ENCODE measurements at places on chromosomes 16 and 17.
A peak's percentile ranks its signal among the peaks of the same experiment; 100 is the strongest.

DNA sequence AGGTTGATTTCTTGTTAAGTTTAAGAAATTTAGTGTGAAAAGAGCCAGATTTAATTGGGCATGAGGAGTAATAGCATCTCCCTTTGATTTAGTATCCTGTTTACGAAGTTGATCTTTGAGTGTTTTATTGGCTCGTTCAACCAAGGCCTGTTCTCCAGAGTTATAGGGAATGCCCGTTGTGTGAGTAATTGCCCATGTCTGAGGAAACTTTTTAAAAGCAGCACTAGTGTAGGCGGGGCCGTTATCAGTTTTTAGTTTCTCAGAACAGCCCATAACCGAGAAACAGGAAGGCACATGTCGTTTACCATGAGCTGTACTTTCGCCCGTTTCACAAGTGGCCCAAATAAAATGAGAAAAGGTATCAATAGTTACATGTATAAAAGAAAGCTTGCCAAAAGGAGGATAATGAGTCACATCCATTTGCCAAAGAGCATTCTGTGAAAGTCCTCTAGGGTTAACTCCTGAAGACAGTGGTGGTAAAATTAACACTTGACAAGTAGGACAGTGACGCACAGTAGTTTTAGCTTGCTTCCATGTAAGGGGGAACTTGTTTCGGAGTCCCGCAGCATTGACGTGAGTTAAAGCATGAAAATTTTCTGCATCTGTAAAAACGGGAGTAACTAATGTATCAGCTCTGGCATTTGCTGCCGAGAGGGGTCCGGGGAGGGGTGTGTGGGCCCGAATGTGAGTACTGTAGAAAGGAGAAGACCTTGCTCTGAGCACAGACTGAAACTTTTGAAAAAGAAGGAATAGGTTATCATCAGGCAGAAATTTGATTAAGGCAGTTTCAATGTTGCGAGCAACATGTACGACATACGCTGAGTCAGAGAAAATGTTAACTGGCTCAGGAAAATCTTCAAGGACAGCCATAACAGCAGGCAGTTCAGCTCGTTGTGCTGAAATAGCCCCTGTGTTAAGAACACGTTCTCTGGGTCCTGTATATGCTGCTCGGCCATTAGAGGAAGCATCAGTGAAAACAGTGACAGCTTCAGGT lies 18.5 kb upstream of the KCTD5 start:
- DNase-seq = no peak

- DNase-seq = no peak
Measured at GRCh38 chr16:30647274-30647571, 3.5 kb upstream of the PRR14 start.

GRCh38 chr17:69246726-69247375 lies 18.2 kb upstream of the ABCA10 start:
- no peak for DNase-seq

DNA sequence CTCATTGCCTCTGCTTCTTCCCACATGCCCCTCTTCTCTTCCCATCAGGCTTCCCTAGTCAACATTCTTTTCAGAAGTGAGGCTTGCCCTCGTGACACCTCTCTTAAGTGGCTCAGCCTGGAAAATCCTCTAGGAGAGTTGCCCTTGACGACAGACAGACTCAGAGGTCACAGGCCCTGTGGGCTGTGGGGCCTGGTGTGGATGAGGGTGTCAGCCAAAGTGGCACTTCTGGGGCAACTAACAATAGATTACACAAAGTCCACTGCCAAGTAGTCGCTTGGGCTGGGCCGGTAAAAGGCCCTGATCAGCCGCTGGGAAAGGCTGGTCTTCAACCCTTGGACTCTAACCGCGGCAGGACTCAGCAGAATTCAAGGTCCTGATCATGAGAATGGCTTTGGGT lies 33.7 kb upstream of the METTL16 start:
- DNase-seq = no peak

DNA sequence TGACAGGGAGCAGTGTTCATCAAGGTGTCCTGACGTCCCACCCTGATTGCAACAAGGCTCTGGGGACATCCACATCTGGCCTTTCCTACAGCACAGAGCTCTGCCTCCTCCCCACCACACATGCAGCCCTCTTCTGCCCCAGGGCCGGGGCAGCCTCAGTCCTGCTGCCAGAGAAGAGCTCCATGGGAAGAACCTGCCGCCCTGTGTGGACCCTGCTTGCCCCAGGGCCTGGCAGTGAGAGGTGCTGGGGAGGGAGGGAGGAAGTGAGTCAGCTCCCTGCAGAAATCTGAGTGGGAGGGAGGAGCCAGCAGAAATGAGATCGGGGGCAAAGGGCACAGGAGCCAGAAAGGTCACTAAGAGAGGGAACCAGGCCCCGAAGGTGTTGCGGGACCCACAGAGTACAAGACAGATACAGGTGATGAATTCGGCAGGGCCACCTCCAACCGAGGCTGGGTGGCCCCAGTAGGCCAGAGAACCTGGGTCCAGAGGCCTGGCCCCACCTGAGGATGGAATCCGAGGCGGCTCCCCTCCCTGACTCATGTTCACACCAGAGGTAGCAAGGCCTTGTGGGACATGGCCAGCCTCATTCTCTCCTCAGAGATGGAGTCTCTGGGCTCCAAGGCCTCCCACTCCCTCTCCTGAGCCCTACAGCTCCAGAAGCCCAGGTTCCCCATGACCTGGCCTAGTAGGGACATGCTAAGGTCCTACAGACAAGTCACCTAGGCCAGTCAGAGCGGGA lies 24.8 kb downstream of the MYO18A start:
- no peak for DNase-seq

DNA sequence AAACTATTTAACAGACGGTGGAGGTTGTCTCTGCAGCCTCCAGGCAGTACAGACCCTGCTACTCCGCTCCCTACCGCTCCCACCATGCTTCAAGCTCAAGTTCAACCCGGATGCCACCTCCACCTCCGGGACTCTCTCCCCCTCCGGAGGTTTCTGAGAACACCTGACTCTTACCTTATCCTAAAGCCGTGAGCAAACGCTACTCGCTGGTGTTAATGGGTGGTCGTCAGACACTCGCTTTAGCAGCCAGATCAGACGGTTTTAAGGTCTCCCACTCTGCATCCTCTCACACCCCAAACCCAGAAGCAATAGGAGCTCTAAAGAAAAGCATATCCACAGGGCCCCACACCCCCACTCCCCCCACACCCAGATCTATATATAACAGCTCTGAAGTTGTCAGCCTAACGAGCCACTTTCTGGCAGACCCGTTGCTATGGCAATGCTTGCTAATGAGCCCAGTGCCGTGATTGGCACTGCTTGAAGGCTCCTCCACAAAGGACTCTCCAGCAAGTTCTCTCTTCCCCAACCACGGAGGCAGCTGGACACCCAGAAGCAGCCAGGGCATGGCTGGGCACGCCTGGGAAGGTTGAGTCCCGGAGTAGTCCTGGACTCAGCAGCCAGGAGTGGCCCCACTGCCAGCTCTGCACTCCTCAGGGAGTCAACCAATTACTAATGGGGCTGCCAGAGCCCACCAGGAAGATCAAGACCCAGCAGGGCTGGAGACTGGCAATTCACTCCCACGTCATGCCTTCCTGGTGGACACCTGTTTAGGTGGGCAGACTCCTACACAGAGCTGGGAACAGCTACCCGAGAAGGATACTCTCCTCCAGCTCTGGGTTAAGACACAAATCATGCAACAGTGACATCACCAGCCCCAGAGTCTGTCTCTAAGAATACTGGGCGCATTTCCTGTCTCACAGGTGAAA lies 121.2 kb upstream of the RCVRN start:
- DNase-seq = peak; percentile 58

DNA sequence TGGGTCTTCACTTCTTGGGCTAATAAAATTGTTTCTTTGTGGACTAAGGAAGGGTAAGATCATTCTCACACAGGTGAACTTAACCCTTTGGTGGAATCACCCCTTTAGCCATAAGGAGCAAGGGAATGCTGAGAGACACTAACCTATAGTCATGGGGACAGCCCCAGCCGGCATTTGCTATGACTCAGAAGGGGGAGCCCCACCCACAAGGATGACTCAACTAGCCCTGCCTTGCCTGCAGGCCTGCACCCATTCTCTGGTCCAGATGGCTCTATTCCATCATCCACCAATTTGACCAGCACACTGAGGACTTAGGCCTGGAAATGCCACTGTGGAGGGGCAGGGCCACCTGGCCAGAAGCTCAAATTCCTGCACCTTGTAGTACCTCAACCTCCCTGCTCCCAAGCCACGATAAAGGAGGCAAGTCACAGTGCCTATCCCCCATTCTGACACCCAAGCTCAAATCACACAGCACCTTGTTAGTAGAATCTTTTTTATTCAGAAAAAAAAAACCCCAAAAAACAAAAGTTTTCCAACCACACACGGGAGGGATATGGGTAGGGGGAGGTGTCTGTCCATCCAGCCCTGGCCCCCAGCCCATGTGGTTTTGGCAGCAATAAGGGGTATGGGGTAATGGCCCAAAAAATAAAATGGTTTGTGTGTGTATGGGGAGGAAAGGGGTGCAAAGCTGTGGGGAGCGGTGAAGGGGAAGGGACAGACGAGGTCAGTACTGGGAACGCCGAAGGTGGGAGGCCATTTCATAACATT lies 3.0 kb downstream of the PFN1 start:
- DNase-seq = peak; percentile 47

- DNase-seq = no peak
Measured at GRCh38 chr16:24139282-24139681, 116.9 kb upstream of the CACNG3 start.

DNA sequence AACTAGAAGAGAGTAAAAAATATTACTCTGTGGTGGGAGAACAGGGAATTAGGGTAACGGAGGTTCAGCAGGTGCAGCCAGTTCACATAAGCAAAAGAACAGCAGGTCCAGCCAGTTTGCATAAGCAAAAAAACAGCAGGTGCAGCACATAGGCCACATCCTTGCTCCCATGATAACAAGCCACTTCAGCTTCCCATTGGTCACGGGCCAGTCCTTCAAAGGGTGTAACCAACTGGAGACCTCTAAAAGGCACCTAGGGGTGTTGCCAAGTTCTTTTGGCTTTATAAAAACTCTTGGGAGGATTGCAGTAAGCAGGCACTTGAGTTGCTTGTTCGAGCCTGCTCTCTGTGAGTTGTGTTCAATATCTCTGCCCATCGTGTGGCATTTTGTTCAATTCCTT lies 488.1 kb downstream of the XYLT1 start:
- DNase-seq = no peak

GRCh38 chr17:28528327-28529012 lies 22.3 kb downstream of the FOXN1 start:
- no peak for DNase-seq

GRCh38 chr16:24988593-24989338 lies 26.4 kb downstream of the ARHGAP17 start:
- DNase-seq = no peak

DNA sequence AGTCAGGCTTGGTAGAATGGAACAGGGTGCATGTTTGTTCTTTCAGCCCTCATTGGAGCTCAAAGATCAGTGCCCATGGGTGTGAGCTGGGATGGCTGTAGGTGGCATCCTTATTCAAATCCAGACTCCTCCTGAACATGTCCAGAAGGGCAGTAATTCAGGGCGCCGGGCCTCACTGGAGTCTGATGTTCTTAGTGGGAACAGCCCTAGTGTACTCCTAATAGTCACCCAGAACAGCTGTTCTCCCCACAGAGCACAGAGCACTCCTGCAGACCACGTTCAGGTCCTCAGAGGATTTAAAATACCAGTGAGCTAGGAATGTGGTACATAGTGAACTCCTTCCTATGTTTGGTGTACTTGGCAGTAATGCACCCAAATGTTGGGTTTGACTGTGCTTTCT lies 96.2 kb downstream of the BANP start:
- DNase-seq = no peak

DNA sequence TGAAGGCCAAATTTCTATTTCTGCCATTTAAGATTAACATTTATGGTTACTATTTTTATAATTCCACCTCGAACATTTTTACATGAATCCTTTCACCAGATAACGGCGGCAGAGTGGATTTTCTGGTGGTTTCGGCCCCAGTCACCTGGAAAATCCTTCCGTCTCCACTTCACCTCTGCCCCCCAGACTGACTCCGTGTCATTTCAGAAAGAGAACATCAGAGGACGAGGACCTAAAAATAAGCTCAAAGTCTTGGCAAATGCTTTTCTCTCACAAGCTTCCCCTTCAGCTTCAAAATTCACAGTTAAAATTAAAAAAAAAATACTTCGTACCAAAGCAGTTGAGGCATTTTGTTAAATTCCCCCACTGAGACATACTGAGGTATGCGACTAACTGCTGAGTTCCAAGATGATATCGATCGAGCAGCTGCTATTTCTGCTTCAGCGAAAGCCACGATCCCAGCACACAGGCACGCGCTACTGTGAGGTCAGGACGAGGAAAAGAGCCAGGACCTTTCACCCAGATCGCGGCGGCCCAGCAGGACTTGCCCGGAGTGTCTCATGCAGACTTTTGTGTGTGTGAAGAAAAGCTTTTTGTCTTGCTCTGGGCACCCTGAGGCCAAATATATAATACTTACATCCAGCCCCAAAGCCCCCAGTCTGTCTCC lies 36.8 kb downstream of the ASPA start:
- peak; percentile 83 for DNase-seq

GRCh38 chr17:81440511-81441244 lies 45.4 kb downstream of the BAHCC1 start:
- DNase-seq = no peak

- DNase-seq = no peak
Measured at GRCh38 chr17:50816771-50817751, 18.3 kb upstream of the WFIKKN2 start.

DNA sequence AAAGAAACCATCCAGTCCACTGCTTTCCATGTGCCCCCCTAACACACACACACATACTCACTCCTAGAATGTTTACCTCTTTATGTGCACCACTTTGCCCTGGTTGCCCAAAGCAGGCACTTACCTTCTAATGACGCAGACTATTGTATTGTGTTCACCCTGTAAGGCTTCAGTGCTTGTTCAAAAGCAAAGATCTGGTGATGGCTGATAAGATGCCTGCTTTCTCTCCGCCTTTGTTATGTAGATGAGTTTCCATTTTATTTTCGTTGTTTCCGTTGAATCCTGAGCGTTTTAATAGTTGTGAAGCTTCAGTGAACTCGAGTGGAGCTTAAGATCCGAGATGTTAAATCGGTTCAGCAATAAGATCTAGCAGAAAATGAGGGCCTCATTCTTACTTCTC lies 452.7 kb downstream of the TMEM114 start:
- DNase-seq = no peak

- DNase-seq = no peak
Measured at GRCh38 chr17:40577611-40578065, 12.4 kb upstream of the CCR7 start.

GRCh38 chr16:5019775-5020174 lies 14.0 kb downstream of the NAGPA start:
- DNase-seq = no peak

GRCh38 chr16:1871974-1872635 lies at the start of gene MEIOB:
Gene MEIOB (minus strand): TSS chr16:1872164. CDS start chr16:1868175, 3,989 bp downstream.
- DNase-seq = peak; percentile 21

All from anterior cingulate cortex (tissue), 58 donors.